Right cardiac atrium (tissue), 5 donors: ENCODE measurements at places on chromosomes 3 and 15. TPM values are rescaled to one million over a fixed set of nuclear protein-coding genes. Genes with fewer than 3 reads are reported as not detected.

Gene PPARG
- total RNA-seq, result 15.3 TPM

DNA sequence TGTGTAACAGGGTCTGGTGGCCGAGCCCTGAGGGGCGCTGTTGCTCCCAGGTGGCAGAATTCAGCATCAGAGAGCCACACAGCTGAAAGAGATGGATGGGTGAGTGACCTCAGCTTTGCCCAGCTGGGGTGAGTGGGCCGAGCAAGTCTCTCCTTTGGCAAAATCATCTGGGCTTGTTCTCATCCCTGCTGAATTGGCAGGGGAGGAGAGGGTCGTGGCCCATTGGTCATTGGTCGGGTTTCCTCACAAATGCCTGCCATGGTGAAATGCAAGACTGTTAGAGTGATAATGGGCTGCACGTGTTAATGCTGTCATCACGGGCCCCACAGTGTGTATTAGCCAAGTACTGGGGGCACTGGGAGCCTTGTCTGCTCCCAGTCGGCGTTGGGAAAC, 15.9 kb downstream of the ABHD2 start:
- peak; percentile 67 for DNase-seq

GRCh38 chr3:27914199-27914598, 192.1 kb upstream of the EOMES start:
- no peak for DNase-seq

Gene IL17RC
- 48.1 TPM for total RNA-seq
